T-helper 1 cell (primary cell): ENCODE measurements at places on chromosomes 1 and 21.

DNA sequence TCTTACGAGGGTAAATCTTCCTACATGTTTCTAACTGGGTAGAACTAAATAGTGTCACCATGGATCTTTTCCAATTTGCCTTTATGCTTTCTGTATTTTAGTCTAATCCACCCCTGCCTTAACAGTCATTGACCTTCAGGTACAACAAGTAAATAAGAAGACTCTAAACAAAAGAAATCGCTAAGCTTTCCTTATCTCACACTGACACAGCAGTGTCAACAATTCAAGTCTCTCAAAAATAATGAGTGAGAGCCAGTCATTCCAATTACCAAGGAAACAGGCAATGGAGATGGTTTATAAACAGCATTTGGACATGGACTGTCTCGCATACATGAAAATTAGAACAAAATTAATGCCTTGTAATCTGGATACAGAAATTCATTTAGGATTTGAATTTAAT lies 365.8 kb downstream of the VAV3 start:
- no peak for DNase-seq

GRCh38 chr1:1308756-1309250 lies 406 bp downstream of the PUSL1 start:
- no peak for DNase-seq

DNA sequence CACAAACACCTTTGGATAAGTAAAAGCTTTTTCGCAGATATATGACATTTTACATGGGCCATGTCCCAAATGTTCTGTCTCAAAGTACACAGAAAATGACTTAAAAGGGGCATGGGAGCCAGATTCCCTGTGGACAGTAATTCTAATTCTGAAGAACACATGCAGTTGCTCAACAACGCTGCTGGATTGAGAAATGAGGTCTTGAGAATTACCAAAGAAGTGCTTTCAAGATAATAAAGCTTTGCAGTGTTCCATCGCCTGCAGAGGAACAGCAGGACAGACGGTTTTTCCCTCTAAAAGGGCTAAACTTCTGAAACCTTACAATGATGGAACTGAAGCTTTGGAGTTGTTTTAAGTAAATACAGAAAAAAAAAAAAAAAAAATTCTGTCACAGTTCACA lies 55.3 kb upstream of the HSPA13 start:
- no peak for DNase-seq

DNA sequence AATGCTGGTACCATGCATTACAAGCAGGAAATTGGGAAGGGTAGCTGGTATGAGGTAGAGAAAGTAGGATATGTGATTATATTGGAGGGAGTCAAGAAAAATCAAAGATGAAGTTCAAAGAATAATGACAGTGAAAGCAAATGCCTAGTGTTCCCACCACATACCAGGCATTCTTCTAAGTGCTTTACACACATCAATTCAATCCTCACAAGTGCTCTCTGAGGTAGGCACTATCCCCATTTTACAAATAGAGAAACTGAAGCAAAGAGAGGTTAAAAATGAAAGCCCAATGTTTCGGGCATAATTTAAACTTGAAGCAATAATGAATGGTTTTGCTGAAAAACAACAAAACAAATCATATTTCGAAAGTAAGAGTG lies 40.1 kb upstream of the MCOLN3 start:
- no peak for DNase-seq

DNA sequence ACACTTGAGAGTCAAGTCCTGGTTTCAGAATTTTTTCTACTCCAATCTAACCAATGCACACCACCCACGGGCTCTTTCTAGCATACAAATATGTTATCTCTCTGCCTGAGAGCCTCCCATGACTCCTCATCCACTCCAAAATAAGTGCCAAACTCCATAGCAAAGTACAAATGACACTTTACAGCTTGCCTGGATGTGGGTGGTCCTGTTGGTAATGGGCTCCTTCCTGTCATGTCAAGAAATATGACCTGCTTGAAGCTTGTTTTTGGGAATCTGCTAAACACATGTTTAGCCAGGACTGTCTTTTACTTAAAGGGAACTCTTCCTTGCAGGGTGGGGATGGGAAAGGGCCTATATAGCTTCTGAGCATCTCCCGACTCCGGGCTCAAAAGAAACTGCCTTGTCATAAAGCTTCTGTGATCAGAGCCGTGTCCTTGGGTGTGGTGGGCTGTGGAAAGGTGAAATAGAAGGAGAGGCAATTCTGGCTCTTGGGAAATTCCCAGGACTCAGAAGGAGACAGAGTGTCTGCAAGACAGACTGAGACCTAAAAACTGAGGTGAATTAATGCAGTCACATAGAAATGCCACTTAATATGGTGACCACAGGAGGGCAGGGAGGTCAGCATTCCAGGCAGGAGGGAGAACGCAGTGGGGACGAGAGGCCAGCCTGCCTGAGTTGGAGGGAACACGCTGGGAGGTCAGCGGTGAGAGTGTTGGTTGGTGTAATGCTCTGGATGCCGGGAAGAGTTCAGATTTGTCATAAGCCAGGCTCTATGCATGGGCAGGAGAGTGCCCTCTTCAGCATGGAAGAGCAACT lies 6.1 kb upstream of the IGFN1 start:
- no peak for DNase-seq

DNA sequence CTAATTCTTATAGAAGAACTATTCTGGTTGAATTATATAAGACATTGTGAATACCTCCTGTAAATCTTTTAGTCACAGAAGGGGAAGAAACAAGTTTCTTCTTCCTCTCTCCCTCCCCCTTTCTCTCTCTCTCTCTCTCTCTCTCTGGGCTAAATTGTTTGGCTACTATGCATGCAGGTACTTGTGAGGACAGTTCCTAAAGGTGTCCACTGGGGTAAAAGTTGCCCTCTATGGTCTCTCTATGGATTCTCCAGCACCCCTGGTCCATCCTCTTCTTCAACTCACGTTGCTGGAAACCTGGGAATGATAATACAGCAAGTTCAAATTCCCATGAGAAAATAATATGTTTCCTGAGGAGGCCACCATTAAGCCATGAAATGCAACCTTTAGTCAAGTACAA lies 5.8 kb downstream of the OR6K3 start:
- DNase-seq = no peak

DNA sequence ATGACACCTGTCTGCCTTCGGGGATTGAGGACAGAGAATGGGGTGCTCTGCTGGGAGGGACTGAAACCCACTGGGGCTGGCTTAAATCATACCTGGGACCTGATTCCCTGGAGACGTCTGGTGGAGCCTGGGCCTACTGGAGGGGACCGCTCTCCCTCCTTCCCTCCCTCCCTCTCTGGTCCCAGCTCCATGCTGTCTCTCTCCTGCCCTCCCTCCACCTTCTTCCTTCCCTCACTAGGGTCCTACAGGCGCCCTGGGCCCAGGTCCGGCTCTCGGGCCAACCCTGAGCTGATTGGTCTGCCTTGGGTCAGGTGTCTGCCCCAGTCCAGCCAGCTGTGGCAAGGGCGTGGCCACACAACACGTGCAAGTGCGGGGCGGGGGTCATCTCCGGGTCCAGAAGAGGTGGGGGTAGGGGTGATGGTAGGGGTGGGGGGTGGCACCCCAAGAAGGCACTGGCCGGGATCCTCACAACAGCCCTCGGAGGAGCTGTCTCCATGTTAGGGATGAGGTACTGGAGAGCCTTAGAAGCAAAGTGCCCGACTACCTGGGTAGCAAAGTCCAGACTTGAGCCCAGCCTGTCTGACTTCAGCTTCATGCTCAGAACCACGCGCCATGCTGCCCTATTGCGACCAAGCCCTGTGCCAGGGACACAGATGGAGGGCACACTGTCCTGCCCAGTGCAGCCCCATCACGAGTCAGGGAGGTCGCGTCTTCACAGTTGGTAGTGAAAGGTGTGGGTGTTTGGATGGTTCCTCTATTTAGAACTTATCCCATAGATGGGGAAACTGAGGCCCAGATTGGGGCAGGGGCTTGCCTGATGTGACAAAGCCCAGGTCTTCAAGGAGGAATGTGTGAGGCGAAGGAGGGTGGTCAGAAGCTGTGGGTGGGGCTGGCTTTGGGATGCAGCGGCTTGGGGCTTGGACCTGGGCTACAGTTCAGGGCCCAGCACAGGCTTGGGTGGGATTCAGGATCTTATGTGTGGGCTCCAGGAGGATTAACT lies 574.1 kb downstream of the PTPRU start:
- no peak for DNase-seq

DNA sequence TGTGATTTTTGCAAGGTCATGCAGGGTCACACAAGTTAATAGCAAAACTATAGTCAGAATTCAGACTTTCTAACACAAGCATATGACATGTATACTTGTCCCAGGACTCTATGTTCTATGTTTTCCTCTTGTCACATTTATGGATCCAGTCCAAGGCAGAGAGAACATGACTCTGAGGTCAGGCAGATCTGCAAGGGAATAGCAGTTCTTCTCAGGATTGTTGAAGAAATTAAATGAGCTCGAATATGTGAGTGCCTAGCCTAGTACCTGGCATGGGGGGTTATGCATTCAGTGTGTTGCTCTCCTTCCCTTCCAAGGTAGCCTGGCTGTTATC lies 9.5 kb upstream of the RPTN start:
- no peak for DNase-seq

DNA sequence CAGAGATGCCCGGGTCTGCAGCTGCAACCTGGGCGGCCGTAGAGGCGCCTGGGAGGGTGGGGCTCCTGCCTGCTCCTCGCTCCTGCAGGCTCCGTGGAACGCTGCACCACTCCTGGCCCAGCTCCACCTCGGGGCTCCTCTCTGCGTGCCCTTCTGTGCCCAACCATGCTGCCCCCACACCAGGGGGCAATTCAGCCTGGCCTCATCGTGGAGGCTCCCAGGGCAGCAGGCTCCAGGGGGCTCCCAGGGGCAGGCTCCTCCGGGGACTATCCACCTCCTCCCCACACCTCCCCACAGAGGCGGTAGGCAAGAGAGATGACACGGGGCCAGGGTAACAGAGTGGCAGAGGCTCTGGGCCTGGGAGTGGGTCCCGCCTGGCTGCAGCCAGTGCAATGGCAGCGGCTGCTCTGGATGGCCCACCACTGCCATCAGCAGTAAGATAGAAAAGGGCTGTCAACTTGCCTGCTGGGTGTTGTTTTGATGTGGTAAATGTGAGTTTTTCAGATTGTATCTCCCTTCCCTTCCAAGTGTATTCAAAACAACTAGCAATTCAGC lies 22.4 kb upstream of the LRRC8C start:
- peak; percentile 20 for DNase-seq

GRCh38 chr1:145849356-145850160 lies 4.1 kb downstream of the NUDT17 start:
- no peak for DNase-seq

DNA sequence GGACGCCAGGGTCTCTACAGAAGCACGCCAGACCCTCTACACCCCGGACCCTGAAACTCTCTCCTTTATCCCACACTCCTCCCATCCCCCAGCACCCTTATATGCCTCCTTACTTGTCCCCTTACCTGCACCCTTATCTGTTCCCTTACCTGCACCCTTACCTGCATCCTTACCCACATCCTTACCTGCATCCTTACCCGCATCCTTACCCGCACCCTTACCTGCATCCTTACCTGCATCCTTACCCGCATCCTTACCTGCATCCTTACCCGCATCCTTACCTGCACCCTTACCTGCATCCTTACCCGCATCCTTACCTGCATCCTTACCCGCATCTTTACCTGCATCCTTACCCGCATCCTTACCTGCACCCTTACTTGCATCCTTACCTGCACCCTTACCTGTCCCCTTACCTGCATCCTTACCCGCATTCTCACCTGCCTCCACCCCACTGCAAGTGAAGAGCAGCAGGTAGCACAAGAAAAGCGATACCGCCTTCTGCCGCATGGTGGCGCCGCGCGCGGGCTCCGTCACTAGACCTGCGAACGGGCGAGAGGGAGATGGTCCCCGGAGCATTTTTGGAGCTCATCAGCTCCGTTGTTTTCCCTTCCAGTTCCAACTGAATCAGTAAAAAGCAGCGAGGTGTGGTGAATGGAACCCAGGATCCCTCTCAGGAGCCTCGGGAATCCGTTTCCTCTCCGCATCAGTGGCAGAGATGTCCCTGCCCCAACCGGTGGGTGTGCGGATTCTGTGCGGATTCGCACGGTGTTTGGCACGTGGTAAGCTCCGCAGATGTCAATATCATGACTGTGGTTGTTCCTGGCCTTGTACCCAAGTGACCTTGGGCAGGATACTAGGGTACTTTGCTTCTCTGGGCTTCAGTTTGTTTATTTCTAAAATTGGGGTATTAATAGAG lies 2.9 kb downstream of the IFI6 start:
- DNase-seq = peak; percentile 75

DNA sequence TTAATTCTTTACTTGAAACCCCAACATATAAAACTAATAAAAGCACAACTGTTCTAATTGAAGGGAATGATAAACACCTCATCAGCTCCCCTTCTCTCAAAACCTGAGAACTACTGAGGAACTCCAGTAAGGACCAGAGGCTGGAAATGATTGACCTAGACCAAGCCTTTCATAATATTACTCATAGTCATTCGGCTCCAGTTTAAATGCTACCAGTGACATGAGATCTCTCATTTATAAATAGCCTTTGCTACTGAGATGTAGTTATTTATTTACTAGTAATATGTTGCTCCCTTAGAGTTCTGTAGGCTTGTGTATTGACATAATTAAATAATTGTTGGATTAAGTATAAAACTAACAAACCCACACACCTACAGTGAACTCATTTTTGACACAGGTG lies 209.8 kb upstream of the PRMT6 start:
- no peak for DNase-seq

DNA sequence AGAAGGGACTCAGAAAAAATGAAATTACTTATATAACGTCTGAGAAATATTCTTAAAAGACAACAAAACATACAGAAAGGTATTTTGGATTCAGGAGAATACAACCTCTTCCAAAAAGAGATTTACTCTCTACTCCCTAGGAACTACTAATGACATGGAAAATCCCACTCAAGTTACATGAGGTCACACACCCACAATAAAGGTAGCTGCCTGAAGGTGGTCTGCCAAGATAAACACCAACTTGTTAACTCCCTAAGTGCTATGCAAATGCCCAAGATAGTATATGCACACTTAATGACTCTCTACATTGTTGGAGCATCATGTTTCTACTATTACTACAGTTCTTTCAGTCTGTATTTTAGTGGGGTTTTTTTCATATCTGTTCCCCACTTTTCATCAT lies 26.5 kb downstream of the RERE start:
- no peak for DNase-seq

- no peak for DNase-seq
Measured at GRCh38 chr1:244339776-244340175, 111.9 kb downstream of the ADSS2 start.

DNA sequence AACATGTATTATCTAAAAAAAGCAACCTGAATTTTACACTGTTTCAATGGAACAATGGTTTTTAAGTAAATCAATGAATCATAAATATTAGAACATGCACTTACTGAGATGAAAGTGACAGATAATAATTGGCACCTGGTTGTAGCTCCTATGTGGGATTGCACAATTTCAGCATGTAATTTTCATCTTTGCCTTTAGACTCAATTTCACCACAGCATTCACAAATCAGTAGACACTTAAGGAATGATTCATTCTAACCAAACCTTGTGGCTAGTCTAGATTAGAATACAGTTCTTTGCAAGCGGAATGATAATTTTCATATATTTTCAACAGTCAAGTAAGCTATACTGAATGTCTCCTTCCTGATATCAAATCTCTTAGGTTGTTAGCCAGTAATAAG lies 853.4 kb downstream of the KCNT2 start:
- DNase-seq = no peak

GRCh38 chr1:248388426-248388825 lies 12.9 kb downstream of the OR2T6 start:
- DNase-seq = no peak

GRCh38 chr21:36889401-36889800 lies 77.1 kb downstream of the HLCS start:
- no peak for DNase-seq
